ENCODE measurements at places on chromosomes 16 and 17. TPM values are rescaled to one million over a fixed set of nuclear protein-coding genes. Genes with fewer than 3 reads are reported as not detected.

The CA5A gene
- not detected for total RNA-seq

The PRCD gene
- 1.2 TPM for total RNA-seq

The MT1M gene
- 2.5 TPM for total RNA-seq

The RNU2-1 gene
- 3,707 TPM for total RNA-seq

The EVI2A gene
- total RNA-seq, result 1.0 TPM

The ADAM11 gene
- total RNA-seq, result 0.17 TPM

The CD300E gene
- total RNA-seq, result not detected

The TMC5 gene
- not detected for total RNA-seq

The DOC2B gene
- 0.67 TPM for total RNA-seq

The CTRB1 gene
- not detected for total RNA-seq

The JPT1 gene
- total RNA-seq, result 107 TPM

The TXNL4B gene
- 16.3 TPM for total RNA-seq

The ZFP3 gene
- total RNA-seq, result 3.0 TPM

The KRT9 gene
- total RNA-seq, result 0.27 TPM

The SPAG7 gene
- total RNA-seq, result 89.2 TPM

The PDK2 gene
- 18.2 TPM for total RNA-seq

The HOXB3 gene
- total RNA-seq, result 7.3 TPM

The CCL16 gene
- total RNA-seq, result not detected

The ITGAD gene
- not detected for total RNA-seq

The TBC1D3I gene
- total RNA-seq, result not detected

The MRC2 gene
- total RNA-seq, result 512 TPM

The BPTF gene
- total RNA-seq, result 54.3 TPM

The CRYBA1 gene
- not detected for total RNA-seq

The CD300LB gene
- total RNA-seq, result not detected

The QRICH2 gene
- total RNA-seq, result 3.9 TPM

The GAS2L2 gene
- total RNA-seq, result 0.24 TPM

The CACNA1G gene
- 0.09 TPM for total RNA-seq

The CBFB gene
- 80.4 TPM for total RNA-seq

The APOH gene
- not detected for total RNA-seq

The CASKIN2 gene
- total RNA-seq, result 10.5 TPM

The HYDIN gene
- total RNA-seq, result 1.6 TPM

The PSKH1 gene
- total RNA-seq, result 11.8 TPM

The RUNDC3A gene
- total RNA-seq, result 1.3 TPM

The CCL3 gene
- total RNA-seq, result not detected

The SPDYE4 gene
- total RNA-seq, result not detected

The CNGB1 gene
- 0.45 TPM for total RNA-seq

The GPRC5C gene
- total RNA-seq, result 10.5 TPM

The ZNF469 gene
- 3.2 TPM for total RNA-seq

The MYH13 gene
- total RNA-seq, result not detected

The IRX5 gene
- 19.0 TPM for total RNA-seq

The ACSM2B gene
- not detected for total RNA-seq

The NPIPB8 gene
- 0.99 TPM for total RNA-seq

The CHST5 gene
- 0.17 TPM for total RNA-seq

The RASD1 gene
- not detected for total RNA-seq

The GLIS2 gene
- 13.5 TPM for total RNA-seq

The NECAB2 gene
- total RNA-seq, result 0.27 TPM

The CIBAR2 gene
- not detected for total RNA-seq

The ARHGAP27 gene
- total RNA-seq, result 31.3 TPM

The CRHR1 gene
- total RNA-seq, result not detected

The CDT1 gene
- total RNA-seq, result 3.5 TPM

The HSD17B1 gene
- total RNA-seq, result 19.3 TPM

Data from mammary epithelial cell (primary cell).